Stimulated activated CD4-positive, alpha-beta T cell treated with anti-CD3 and anti-CD28 coated beads, TNF-alpha, amount 100 ng/mL, for 1 hour (primary cell): ENCODE measurements at places on chromosomes 2 and 18.

DNA sequence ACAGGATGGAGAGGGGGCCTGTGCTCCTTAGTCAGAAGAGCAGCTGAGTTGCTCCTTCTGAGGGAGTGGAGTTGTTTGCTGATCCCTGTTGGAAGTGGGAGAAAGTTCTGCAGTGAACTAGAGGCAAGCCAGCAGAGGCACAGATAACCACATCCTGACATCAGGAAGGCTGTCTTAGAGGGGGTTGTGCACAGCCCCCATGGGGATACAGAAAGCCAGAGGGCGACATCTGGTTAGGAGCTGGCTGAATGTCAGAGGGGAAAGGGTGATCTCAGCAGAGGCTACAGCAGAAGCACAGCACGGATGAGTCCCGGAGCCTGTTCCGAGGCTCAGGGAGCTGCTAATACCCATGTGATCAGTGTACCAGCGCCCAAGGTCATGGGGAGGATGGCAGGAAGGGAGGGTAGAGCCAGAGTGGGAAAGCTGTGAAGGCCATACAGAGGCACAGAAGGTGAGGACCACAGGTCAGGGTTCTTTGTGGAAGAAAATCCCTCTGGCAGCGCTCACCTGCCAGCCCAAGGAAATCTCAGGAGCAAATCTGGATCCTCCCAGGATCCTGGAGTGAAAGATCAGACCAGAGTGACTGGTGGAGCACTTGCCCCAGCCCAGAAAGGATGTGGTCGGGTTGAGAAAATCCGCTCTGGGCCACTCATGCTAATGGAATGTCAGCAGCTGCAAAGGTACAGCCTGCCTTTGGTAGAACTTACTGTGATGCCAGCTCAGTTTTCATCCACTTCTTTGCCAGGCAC is 111.8 kb downstream of the STPG4 start:
- DNase-seq = no peak

DNA sequence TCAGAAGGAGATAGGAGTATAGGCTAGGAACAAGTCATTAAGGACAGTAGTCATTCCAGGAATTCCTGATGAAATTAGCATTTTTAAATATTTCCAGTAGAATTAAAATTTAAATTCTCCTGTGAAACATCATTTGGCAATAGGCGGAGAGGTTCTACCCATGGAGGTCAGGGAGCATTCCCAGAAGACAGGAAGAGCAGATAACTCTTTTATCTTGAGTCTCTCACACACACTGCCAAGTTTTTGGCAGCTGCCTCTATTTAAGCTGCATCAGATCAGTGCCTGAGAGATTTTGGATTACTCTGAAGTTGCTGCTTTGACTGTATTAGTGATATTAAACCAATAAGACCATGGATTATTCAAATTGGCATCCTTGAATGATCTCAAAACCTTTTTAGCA is 714.7 kb downstream of the EPHA4 start:
- DNase-seq = no peak

DNA sequence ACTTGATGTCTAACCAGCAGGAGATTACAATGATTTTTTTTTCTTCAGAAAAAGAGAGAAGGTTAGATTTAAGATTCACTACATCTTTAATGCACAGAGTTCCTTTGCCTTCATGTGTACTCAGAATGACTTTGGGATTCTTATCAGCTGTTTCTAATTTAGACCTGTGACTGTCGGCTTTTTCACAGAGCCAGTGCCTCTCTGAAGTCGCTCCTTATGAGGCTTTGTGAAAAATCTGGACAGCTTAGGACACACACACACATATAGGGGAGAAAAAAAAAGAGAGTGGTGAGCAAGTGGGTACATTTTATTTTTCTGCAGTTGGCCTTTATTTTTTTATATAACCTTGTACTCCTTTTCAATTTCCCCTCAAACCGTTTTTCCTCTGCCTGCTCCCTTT is 893.1 kb upstream of the CELF4 start:
- no peak for DNase-seq

GRCh38 chr18:55100817-55101457 is 141.7 kb upstream of the CCDC68 start:
- no peak for DNase-seq

DNA sequence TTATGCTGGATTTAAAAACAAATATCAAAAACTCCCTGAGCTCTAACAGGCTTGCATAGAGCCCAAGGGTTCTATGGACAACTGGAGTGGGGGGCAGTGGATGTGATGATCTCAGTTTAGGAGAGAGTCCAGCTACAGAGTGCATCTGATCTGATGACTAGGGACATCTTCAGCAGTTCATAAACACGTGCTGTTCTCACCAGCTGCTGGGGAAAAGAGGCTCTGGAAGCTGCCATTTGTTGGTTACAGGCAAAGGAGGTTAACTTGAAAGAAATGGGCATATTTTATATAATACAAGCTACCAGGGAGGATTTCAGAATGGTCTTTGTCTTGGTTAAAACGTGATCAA is 36.0 kb upstream of the ZNF396 start:
- no peak for DNase-seq

DNA sequence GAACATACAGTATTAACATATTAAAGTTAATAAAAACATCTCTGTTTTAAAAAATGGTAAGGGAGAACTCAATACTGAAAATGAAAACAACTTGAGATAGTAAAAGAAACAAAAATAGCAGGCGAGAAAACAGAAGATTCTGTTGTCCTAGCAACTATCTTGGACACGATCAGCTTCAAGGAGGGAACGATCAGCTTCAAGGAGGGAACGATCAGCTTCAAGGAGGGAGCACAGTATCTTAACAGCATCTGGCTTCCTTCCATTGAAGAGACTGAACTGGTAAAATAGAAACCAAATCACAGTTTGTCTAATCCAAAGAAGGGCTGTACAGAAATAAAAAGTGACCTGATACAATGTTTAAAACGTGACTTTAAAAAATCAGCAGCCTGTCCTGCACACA is 51.8 kb downstream of the NDUFA10 start:
- DNase-seq = no peak
